NCI-H146 (cell line): ENCODE measurements at places on chromosomes 11 and 22.

GRCh38 chr11:73792584-73792983, 4.9 kb downstream of the MRPL48 start:
- peak; percentile 30 for DNase-seq

DNA sequence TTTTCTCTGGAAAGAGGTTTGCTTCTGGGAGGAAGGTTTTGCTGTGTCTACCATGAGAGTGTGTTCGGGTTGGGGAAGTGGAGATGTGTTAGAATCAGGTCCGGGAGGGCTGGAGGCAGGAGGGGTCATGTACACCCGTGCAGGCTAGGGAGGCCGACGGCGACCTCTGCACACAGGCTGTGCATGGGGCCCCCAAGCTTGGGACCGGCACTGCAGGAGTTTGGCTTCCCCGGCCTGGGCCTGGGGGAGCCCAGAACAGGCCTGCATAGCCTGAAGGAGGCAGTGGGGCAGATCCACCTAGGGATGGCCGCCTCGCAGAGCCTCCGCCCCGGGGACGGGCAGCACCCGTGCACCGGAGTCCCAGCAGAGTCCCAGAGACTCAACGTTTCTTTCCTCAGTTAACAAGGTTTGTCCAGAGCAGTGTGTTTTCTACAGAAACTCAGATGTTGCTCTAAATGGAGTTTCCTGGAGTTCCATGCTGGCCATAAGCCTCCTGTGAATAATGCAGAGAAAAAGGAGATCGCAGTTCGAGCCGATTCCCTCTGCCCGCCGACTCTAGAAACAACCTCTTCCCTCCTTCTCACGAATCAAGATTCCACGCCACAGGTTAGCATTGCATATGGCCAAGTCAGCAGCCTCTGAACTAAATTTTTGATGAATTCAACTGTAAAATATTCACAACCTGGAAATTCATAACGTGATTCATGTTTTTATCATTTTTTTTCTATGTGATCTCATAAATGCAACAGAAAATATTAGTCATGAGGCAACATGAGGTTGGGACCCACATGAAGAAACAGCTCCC, 427.3 kb downstream of the BRD1 start:
- DNase-seq = no peak

- DNase-seq = no peak
Measured at GRCh38 chr11:60165538-60165937, 17.3 kb downstream of the MS4A6A start.

GRCh38 chr22:44147821-44148574, 32.7 kb upstream of the PARVG start:
- no peak for DNase-seq

GRCh38 chr22:26722159-26722558, 64.8 kb downstream of the MIAT start:
- no peak for DNase-seq

- no peak for DNase-seq
Measured at GRCh38 chr11:36817336-36817965, 219.4 kb upstream of the RAG2 start.

DNA sequence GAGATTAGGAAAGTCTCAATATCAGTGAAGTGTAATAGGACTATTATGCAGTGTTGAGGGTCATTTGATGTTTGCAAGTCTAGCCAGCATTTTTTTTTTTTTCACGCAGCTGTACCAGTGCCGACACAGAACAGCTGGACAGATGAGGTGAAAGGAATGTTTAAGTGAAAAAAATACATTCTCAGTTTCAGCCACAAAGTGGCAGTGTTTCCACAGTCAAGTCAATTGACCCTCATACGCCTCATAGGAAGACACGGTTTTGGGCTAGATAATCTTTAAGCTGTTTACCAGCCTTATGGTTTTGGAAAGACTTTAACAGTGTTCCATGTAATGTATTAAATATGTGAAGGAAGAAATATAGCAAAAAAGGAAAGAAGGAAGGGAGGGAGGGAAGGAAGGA, 349.9 kb upstream of the ANO3 start:
- peak; percentile 27 for DNase-seq

- no peak for DNase-seq
Measured at GRCh38 chr11:113567867-113568544, 92.8 kb upstream of the DRD2 start.

- DNase-seq = no peak
Measured at GRCh38 chr22:47000256-47000655, 237.8 kb downstream of the TBC1D22A start.

GRCh38 chr22:36641902-36642640, 61.5 kb downstream of the CACNG2 start:
- no peak for DNase-seq

DNA sequence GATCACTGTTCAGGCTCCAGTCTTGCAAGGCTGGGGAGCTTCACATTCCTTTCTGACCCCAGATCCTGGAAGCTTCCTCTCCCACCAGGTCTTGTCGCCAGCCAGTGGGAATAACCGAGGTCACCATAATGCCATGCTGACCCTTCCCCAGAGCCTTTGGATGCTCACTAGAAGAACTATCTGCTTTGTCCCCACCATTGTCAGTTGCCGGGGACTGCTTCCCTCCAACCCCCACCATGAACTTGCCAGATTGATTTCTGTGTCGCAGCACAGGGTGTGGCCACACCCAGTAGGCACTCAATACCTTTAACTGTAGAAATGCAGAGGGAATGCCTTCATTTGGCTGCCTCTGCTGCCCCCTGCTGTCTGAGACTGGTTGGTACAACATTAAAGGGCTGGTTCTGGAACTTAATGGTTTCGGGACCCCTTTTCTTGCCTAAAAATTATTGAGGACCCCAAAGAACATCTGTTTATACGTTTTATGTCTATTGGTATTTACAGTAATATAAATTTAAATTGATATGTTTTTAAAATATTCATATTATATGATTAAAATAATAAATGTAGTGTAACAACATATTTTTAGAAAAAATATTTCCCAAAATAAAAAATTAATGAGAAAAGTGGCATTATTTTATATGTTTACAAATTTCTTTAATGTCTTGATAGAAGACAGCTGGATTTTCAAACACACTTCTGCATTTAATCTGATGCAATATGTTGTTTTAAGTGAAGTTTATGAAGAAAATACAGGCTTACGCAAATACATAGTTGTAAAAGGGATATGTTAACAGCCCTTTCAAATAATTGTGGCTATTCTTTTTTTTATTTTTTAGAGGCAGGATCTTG, 6.7 kb upstream of the GDPD5 start:
- peak; percentile 68 for DNase-seq

DNA sequence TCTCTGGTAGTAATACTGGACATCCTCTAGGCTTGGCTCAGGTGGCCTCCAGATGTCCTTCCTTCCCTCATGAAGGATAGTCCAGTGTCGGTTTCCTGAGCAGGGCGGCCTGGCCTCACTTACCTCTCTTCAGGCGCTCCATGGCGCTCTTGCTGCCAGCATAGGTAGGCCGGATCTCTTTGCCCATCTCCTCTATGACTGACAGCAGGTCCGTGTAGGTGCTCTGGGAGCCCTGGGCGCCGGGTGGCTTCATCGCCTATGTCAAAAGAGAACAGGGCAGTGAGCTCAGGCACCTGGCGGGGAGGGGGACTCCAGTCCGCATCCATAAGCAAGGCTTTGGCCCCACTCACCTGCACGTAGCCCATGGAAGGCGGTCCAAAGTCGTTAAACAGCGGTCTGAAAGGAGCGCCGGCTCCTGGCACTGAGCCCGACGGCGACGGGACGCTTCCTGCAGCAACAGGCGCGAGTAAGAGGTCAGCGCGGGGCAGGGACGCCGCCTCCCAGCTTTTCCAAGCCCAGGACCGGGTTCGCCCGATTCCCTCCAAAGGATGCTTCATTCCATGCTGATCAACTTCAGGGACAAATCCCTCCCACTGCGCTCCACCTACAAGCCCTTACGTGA, 609 bp downstream of the CDK2AP2 start:
- DNase-seq = no peak

DNA sequence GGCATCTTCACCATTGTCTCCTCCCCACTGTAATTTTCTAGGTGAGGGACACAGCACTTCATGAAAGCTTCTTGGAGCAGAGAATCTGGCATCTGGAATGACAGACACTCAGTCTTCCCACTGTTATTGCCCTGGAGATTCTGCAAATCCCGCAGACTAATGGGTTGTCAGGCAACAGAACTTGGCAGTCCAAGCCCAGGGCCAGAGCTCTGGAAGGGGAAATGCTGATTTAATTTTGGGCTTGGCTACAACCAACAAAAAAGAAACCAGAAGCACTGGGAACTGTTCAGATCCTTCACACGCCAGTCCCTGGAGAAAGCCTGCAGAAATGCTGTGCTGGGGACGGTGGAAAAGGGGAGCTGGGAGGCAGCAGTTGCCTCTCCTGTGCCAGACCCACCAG, 71.5 kb upstream of the BID start:
- DNase-seq = no peak

DNA sequence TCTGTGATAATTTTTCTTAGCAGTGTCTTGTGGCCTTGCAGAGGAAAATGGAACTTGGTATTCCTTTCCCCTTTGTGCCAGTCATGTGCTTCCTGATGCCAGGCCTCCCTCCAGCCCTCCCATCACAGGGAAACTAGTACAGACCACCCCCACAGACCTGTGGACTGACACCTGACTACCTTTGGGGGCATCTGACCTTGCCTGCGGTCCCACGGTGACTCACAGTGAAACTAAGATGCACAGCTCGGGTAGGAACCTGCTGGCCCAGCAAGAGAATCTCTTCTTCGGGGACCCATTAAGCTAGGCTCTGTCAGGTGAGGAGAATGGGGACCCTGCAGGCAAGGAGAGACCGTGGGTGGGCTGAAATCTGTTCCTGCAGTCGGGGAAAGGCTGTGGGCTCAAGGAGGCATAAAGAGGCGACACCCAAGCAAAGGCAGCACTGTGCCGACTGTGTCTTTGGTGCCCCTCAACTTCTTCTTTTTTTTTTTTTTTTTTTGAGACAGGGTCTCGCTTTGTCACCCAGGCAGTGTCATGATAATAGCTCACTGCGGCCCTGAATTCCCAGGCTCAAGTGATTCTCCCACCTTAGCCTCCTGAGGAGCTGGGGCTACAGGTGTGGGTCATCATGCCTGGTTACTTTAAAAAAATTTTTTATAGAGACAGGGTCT, 20.8 kb upstream of the PEX26 start:
- no peak for DNase-seq

DNA sequence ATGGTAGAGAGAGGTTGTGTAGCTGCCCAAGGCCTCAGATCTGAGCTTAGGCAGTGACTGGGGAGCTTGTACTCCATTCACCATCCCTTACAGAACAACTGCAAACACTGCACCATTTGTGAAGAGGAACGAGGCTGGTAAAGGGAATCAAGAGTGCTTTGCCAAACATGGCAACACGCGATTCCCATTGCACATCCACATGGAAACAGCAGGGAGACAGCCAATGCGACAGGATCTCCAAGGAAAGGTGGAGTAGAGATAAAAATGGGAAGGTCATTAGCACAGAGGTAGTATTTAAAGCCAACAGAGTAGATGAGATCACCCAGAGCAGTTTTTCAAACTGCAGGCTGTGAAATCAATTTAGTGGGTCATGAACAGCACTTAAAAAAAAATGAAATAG, 42.0 kb downstream of the TCF20 start:
- DNase-seq = no peak

GRCh38 chr11:100716838-100717237, 29.8 kb downstream of the ARHGAP42 start:
- DNase-seq = no peak

DNA sequence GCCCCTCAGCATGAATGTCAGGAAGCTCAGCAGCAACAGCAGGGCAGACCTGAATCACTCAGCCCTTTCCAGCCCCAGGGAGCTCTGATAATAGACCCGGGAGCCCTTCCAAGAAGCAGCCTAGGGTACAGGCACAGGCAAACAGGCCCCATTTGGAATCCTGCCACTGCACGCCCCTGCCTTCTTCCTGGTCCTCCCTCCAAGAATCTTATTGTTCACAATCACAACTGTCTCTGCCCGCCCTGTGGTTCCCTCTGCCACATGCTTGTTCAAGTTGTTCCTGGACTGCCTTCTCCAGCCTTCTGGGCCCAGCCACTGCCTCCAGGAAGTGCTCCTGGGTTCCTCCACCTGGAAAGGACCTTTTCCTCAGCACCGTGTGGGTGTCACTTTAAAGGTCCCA, 54.6 kb downstream of the LRRC32 start:
- DNase-seq = no peak

GRCh38 chr11:66112601-66113499, 42.8 kb downstream of the PACS1 start:
- no peak for DNase-seq

- no peak for DNase-seq
Measured at GRCh38 chr11:36362902-36363301, 66.8 kb downstream of the PRR5L start.
